Right renal pelvis (tissue), 4 donors: ENCODE measurements at places on chromosomes 3 and 15. TPM values are rescaled to one million over a fixed set of nuclear protein-coding genes. Genes with fewer than 3 reads are reported as not detected.

GRCh38 chr3:183797996-183798395 is 27.4 kb downstream of the MAP6D1 start:
- DNase-seq: no peak

GRCh38 chr3:112297714-112298113 is 3.7 kb upstream of the SLC9C1 start:
- DNase-seq: no peak

DNA sequence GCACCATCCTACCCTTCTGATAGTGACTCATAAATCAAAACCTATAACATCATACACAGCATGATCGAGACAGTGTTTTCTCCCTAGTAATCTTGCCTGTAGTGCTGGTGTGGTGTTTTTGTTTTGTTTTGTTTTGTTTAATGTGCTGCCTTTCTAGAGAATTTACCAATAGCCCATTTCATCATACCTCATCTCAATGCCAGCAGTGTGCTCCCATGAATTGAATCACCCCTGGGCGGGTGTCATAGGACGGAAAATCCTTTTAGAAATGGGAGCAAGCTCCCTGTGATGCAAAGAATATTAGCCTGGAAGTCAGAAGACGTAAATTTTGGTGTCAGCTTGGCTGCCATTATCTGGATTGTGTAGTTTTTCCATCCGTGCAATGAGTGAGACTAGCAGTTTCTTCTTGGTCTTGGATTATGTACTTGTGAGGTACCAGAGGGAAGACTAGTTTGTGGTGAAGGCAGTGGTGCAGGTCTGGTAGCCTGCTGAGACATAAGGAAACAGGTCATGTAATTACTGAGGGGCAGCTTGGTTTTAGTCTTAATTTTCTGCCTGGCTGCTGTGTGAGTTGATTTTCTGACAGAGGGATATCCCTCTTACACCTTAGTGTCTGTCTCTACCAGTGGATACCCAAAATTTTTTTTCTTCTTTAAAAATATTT is 29.9 kb downstream of the IGSF10 start:
- DNase-seq: no peak

- DNase-seq: no peak
Observed at GRCh38 chr3:184234224-184234623, 4.8 kb downstream of the VWA5B2 start.

DNA sequence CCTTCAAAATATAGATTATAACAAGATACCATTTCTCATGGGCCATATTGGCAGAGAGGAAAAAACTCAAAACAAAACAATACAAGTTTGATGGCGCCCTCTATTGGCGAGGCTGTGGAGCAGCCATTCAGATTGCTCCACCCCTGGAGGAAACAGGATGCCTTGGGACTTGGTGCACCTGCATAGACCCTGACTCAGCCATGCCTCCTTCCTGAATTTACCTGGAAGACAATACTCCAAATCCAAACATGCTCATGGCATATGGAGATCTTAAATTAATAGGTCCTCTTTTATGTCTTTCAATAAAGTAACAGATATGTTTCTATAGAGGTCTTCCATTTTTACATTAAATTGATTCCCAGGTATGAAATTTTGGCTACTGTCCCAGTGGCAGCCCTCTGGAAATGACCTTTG is 90.0 kb downstream of the APBA2 start:
- DNase-seq: no peak

The GOLGA6B gene
- 0.53 TPM for polyA plus RNA-seq

The IQCF6 gene
- not detected for polyA plus RNA-seq

The FGF12 gene
- polyA plus RNA-seq: 6.4 TPM
